ENCODE measurements at places on chromosomes 3 and 15.

- no peak for DNase-seq
Observed at GRCh38 chr3:183377307-183377959, 51.0 kb downstream of the MCF2L2 start.

DNA sequence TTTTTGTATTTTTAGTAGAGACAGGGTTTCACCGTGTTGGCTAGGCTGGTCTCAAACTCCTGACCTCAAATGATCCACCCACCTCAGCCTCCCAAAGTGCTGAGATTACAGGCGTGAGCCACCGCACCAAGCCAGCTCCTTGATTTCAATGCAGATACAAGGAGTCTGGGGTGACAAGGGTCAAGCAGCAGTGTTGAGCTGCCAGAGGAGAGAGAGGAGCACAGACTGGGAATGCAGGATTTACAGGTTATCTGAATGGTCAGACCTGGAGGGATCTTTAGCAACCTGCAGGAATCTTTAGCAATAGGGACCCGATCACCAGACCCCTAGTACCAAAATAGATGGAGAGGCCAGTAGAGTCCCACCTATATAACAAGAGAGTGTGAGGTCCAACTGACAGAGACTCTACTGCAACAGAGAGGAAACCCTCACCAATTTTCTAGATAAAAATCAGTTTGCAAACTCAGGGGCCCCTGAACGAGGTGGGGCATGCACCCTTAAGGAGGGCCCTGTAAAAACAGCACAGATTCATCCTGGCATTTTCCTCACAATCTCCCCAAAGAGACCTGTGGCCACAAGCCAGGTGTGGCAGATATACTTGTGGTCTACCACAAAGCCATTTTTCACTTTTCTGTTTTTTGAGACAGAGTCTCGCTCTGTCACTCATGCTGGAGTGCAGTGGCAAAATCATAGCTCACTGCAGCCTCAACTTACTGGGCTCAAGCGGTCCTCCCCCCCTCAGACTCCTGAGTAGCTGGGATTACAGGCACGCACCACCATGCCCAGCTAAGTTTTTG, 10.7 kb upstream of the SHISA5 start:
- DNase-seq, result no peak

GRCh38 chr3:45574067-45574494, 20.5 kb upstream of the LIMD1 start:
- DNase-seq, result no peak

- DNase-seq, result no peak
Observed at GRCh38 chr3:115148142-115148790, 1.2 kb upstream of the ZBTB20 start.

DNA sequence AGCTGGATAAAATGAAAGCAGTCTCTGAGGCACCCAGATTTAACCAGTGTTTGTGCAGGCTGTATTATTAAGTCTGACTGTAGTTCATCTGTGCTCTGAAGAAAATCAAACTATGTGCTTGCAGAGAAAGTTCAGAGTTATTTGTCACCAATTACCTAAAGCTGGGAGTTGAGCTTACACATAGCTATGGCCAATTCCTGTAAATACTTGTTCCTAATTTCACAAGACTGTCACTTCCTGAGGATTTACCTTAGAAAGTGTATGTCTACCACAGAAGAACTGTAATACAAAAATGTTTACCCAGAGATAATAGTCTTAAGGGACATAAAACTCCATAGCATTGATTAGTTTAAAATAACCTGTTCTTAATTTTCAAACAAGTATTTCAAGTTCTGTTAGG, 628.4 kb upstream of the TGFBR2 start:
- DNase-seq, result no peak

Data from NCI-H187 (cell line).